ENCODE measurements at places on chromosomes 1 and 21.

DNA sequence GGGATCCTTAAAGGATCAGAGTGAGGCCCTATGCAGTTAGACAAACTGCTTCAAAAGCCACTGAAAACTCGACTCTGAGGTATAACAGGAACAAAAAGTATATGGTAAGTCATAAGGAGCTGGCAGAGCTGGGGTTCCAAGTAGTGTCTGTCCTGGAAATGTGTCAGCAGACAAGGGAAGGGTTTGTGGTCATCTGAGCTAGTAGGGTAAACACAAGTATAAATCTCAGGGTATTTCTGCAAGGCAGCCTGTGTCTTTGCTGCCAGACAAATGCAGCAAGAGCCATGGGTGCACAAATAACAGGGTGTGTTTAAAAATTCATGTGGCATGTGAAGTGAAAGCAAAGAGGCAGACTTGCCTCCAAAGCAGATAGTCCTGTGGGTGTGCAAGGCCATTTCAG is 759.0 kb upstream of the ADAMTS5 start:
- DNase-seq, result no peak

DNA sequence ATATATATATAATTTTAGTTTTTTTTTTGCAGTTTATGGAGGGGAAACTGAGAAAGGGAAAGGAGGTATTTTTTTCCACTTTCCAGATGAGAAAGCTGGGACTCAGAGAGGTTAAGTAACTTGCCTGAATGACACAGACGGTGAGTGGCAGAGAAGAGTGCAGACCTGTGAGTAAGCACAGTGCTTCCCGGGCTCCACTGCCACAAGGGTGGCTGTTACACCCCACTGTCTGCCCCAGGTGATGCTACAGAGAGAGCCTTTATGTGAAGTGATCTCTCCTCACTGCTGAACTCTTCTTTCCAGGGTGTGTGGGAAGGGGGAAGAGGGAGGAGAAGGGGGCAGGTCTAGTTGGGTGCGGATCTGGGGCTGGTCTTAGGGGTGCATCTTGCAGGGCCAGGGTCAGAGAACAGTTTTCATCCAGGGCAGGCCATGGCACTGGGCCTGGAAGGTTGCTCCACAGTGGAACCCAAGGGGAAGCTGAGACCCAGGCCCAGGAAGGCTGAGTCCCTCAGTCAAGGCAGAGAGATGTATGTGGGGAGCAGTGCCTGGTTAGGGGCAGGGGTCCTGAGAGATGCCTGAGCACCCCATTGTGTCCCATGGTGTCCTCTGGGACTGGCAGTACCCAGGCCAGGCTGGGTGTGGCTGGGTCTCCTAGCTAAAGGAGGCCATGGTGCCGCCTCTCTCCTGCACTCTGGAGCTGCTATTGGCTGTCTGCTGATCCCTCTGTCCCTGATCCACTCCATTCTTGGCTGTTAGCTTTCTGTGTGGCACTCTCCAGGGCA is 357.5 kb downstream of the PTPRU start:
- DNase-seq, result no peak

- no peak for DNase-seq
Measured at GRCh38 chr1:94590203-94591137, 48.9 kb upstream of the F3 start.

- DNase-seq, result no peak
Measured at GRCh38 chr1:227740401-227740960, 5.2 kb downstream of the SNAP47 start.

- no peak for DNase-seq
Measured at GRCh38 chr1:196002906-196003305, 605.3 kb downstream of the KCNT2 start.

GRCh38 chr1:10897321-10897980 is 101.0 kb upstream of the CASZ1 start:
- DNase-seq, result no peak

- DNase-seq, result no peak
Measured at GRCh38 chr1:155942578-155943141, 1.2 kb downstream of the RXFP4 start.

GRCh38 chr1:23837908-23838307 is 12.7 kb upstream of the HMGCL start:
- DNase-seq, result no peak

GRCh38 chr1:183632114-183632513 is 3.5 kb downstream of the ARPC5 start:
- DNase-seq, result no peak

- DNase-seq, result no peak
Measured at GRCh38 chr1:209570743-209571142, 12.8 kb upstream of the CAMK1G start.

DNA sequence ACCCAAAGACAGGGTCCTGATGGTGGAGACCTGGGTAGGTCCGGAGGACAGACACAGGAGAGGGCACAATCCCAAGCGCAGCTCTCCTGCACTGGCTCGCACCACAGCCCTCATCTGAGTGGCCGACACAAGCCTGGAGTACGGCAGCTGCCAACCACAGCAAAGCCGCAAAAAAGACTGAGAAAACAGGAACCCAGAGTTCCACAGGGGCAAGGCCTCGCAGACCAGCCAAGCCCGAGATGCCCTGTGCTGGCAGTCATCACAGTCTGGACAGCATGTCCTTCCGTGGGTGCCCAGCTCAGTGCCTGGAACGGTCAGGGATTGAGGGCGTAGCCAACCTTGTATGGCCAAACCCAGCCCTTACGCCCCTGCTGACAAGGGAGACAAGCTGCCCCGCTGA is 11.4 kb downstream of the ZBTB48 start:
- DNase-seq, result no peak

- no peak for DNase-seq
Measured at GRCh38 chr21:46150491-46151121, 4.8 kb downstream of the FTCD start.

DNA sequence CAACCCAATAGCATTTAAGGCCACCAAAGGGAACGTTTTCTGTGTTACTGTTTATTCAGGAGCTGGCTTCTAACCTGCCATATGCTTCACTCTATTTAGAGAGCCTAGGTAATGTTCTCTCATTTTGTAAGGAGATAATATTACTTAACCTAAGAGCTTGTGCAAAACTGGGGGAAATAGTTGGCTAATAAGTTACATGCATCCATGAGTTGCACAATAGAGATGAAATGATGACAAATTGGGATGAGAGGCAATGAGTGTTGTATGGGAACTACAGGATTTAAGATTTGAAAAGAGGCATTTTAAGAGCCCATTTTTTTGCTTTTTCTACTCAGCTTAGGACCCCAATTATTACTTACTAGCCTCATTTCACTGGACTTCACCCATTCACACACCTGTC is 151.0 kb downstream of the ST6GALNAC3 start:
- no peak for DNase-seq

DNA sequence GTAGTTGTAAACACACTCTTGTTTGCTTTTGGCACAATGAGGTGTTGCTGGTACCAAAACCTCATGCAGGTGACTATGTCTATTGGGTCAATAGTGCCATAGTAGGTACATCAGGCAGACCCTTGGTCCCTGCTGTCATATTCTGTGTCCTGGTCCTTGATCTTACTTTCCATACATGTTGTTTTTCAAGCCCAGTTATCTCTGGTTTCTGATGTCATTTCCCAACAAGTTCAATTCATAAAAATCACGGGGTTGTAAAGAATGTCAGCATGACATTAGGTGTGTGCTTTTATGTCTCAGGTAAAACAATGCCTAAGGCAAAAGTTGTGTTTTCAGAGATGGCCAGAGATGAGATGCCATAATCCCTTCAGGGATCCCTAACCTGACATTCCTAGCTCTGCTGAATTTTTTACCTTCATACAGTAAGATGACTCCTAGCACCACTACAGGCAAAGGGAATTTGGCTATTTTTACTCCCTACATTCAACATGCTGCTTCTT is 390.3 kb upstream of the PKN2 start:
- no peak for DNase-seq

DNA sequence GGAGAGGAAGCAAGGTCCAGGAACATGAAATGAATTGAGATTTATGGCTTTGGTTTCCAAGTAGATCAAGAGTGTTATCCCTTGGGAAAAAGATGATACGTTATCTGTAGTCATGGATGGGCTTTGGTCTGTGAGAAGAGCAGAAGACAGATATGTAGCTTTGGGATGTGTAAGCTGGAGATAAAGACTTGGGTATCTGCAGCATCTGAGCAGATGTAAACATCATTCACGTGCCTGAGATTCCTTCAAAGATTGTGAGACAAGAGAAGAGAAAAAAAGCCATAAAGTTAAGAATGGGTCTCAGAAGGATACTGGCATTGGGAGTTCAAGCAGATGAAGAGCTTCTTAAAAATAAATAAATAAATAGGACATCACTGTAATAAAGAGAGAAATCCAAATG is 217.8 kb downstream of the PTPRC start:
- DNase-seq, result no peak

DNA sequence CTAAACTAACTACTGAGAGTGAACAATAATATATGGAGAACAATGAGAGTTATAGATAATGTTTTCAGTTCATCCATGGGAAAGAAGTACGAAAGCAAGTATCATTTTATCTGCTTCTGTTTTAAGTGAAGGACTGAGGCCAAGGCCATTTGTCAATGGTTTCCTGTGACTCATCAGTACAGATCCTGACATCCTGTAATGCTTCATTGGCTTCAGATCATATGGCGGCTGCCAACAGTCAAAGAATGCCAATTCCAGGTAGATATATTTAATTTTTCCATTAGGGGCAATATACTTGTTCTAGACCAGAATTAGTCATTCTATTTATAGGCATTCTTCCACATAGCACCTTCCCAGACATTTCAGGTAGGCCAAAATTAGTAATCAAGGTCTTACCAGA is 97.3 kb downstream of the USH2A start:
- no peak for DNase-seq

- DNase-seq, result no peak
Measured at GRCh38 chr1:84998642-84999280, 1.8 kb upstream of the MCOLN2 start.

- peak; percentile 55 for DNase-seq
Measured at GRCh38 chr1:61043010-61043820, 39.1 kb upstream of the NFIA start.

DNA sequence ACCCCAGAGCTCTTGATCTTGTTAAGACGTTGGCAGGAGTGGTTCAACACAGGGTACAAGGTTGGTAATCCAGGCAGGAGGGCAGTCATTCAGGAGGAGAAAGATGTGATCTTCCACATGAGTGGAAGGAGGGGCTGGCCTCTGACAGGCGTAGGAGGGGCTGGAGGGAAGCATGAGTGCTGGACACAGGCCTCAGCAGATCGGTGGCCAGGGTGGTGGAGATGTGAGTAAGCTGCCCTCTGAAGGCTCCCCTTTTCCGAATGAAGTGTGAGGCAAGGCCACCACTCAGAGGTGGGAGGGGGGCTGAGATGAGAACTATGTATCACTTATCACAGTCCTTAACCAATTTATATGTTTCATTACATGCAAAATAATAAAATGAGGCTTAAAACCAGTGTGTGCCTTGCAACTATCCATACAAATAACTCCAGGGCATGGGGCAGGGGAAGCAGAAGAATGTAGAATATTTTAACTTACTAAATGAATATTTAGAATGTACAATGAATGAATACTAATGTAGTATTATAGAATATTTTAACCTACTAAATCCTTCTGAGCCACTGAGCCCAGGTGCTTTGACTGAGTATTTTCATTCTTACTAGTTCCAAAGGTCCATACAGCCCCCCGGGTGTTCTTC is 103.5 kb upstream of the TLR5 start:
- no peak for DNase-seq

GRCh38 chr1:116122955-116123757 is 12.0 kb downstream of the MAB21L3 start:
- no peak for DNase-seq

- DNase-seq, result peak; percentile 24
Measured at GRCh38 chr1:81801651-81802456, 1.1 kb downstream of the ADGRL2 start.
